Activated CD8-positive, alpha-beta memory T cell treated with anti-CD3 and anti-CD28 coated beads for 36 hours (primary cell): ENCODE measurements at places on chromosomes 5 and 9. TPM values are rescaled to one million over a fixed set of nuclear protein-coding genes. Genes with fewer than 3 reads are reported as not detected.

Gene CDC20B
- 0.08 TPM for total RNA-seq

Gene ZSWIM6
- 6.5 TPM for total RNA-seq

Gene LCN2
- not detected for total RNA-seq

Gene EQTN
- total RNA-seq = not detected

Gene SHOC1
- not detected for total RNA-seq

Gene TUSC1
- total RNA-seq = not detected

Gene GBGT1
- 3.1 TPM for total RNA-seq

Gene PKD2L2
- not detected for total RNA-seq

Gene PRRT1B
- not detected for total RNA-seq

Gene PIK3R1
- 44.3 TPM for total RNA-seq

Gene OR1N1
- not detected for total RNA-seq

Gene NUTM2G
- not detected for total RNA-seq

Gene LHX2
- total RNA-seq = not detected

Gene TAF1L
- total RNA-seq = not detected

Gene RNF180
- total RNA-seq = not detected

Gene FBXL7
- not detected for total RNA-seq

Gene SLC6A3
- total RNA-seq = 0.08 TPM

Gene GMCL2
- total RNA-seq = not detected

Gene SLC4A9
- total RNA-seq = not detected

Gene HTR4
- total RNA-seq = not detected

Gene F12
- total RNA-seq = 12.7 TPM

Gene OR1Q1
- total RNA-seq = not detected

Gene STING1
- 107 TPM for total RNA-seq

Gene SLC45A2
- not detected for total RNA-seq

Gene ADRA1B
- not detected for total RNA-seq

Gene GALNT12
- total RNA-seq = 6.9 TPM

Gene NEUROG1
- total RNA-seq = not detected

Gene PIP5K1B
- 3.1 TPM for total RNA-seq

Gene ESM1
- not detected for total RNA-seq

Gene PAX5
- total RNA-seq = 0.23 TPM

Gene UQCRQ
- 661 TPM for total RNA-seq

Gene TRAF1
- 260 TPM for total RNA-seq

Gene BASP1
- total RNA-seq = not detected

Gene STK10
- total RNA-seq = 91.2 TPM

Gene SPATA31E1
- total RNA-seq = not detected

Gene SPATA31D4
- not detected for total RNA-seq

Gene MUSK
- total RNA-seq = not detected

Gene RANBP3L
- total RNA-seq = 0.15 TPM

Gene RAI14
- total RNA-seq = 4.2 TPM

Gene OMD
- not detected for total RNA-seq

Gene SLCO6A1
- total RNA-seq = not detected

Gene PALM2AKAP2
- total RNA-seq = not detected

Gene LCN1
- total RNA-seq = not detected

Gene DMRT3
- not detected for total RNA-seq

Gene ROR2
- total RNA-seq = not detected

Gene LEAP2
- 3.9 TPM for total RNA-seq

Gene FOXI1
- not detected for total RNA-seq

Gene ZNF366
- total RNA-seq = not detected

Gene TSLP
- total RNA-seq = 0.67 TPM

Gene FGD3
- 37.8 TPM for total RNA-seq

Gene JAKMIP2
- 1.3 TPM for total RNA-seq
